Stimulated activated CD4-positive, alpha-beta T cell treated with anti-CD3 and anti-CD28 coated beads, Interleukin-15, amount 100 ng/mL, for 1 hour (primary cell): ENCODE measurements at places on chromosomes 1 and 21.

- DNase-seq, result no peak
Measured at GRCh38 chr1:31733389-31734219, 29.8 kb upstream of the COL16A1 start.

- peak; percentile 5 for DNase-seq
Measured at GRCh38 chr1:24643363-24644099, 429 bp downstream of the SRRM1 start.

- DNase-seq, result no peak
Measured at GRCh38 chr1:184556665-184557064, 169.8 kb downstream of the C1orf21 start.

DNA sequence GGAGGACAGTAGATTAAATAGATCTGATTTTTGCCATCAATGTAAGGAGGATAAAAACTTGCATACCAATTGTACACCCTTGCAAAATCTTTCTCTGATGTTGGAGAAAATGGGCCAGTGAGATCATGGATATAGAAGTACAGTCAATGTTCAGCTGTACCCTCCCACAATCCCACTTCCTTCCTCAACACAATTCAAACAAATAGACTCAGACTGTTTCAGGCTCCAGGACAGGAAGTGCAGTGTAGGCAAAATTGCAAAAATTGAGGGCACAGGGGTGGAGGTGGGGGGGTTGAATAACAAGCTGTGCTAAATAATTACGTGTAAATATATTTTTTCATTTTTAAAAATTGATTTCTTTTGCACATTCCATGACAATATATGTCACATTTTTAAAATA lies 3.9 kb upstream of the IFI44 start:
- no peak for DNase-seq

GRCh38 chr1:210445485-210445884 lies 116.8 kb downstream of the HHAT start:
- DNase-seq, result no peak

DNA sequence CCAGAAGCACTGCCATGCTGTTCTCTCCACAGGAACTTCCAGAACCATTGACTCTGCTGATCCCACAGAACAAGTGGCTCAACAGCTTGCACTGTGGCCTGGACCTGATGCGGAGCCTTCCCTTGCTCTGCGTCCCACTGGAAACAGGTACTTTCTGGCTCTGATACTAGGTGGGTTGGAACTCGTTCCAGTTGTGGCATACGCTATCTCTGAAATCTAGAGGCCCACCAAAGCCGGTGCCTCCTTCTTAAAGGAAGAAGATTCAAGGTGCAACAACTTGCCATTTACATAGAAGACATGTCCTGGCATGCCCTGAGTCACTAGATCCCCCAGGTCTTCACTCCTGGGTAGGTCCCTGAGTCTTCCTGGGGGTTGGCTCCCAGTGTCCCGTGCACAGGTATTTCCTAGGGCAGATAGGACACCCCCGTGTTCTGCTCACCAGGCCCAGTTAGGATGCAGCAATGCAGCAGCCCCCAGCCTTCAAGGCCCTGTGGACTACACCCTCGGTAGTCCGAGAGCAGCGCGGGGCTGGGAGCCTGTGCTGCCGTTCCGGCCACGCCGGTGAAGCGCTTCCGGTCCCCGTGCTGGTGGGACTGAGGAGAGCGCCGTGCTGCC lies 10.8 kb upstream of the PCBP3 start:
- DNase-seq, result no peak

DNA sequence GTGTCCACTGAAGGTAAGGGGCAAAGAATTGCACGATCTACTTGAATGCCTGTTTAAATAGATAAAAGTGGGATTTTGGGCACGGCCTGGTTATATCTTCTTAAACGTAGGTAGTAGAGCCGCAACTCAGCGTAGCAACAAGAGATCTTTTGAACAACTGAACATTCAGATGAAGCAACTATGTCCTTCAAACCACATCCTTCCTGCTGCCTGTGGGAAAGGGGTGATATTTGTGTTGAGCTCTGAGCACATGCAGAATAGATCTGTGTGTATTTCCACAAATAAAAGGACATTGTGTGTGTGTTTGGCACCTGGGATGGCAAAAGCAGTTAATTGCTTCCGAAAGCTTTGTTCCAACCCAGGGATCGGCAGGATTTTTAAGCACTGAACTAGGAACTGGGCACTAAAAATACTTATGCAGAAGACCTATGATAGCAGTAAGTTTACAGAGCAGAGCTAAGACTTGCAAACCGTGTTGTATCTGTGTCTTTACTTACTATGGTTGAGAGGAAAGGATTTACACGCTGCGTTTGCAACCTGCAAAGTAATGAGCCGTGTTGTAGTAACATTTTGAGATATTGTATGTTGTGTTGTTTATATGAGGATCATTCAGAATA lies 333.4 kb downstream of the CHRM3 start:
- no peak for DNase-seq

DNA sequence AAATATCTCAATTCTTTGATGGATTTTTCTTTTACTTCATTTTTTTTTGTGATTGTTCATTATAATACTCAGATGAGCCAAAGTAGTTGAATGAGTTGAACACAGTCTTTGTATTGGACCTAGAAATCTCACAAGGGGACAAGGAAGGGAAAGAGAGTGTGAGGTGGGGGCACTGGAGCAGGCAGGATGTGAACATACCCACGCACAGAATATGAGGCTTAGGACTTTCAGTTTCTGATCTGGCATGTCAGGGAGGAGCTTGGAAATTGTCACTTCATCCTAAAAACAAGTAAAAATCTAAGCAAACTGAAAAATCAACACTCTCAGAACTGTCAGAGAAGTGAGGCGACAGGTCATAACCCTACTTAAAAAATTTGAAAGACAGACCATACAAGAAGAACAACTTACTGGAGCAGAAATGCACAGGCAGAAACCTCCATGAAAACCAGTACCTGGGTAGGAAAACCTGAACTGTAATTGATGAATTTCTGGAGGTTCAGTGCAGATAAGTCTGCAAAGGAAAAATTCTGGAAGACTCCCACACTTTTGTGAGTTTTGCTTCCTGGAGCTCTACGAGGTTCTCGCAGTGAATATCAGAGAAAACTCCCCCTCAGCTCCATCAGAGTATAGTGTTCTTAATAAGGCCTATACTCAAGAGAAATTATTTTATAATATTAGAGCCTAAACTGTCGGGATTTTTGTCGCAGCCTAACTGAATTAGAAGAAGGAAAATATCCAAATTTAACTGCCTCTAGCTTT lies 3.6 kb upstream of the PTGS2 start:
- DNase-seq, result no peak

- no peak for DNase-seq
Measured at GRCh38 chr1:68281946-68282615, 49.8 kb upstream of the WLS start.

- DNase-seq, result no peak
Measured at GRCh38 chr1:183278739-183279591, 92.9 kb downstream of the LAMC2 start.

- no peak for DNase-seq
Measured at GRCh38 chr1:81543764-81544163, 257.0 kb upstream of the ADGRL2 start.

DNA sequence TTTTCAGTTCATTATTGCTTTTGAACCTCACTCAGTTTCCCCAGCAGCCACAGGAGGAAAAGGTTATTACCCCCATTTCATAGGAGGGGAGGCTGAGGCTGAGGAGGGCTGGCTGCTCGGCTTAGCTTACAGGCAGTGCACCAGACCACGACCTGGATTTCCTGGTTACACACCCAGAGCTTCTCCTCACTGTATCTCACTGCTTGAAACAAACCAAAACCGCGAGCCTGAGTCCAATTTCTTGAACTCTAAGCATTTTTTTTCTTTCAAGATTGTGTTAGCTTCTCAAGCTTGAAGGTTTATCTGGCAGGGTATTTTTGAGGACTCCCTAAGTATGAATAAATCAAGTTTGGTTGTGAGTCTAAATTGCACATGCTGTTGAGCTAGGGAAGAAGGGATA lies 188.9 kb upstream of the EDN2 start:
- no peak for DNase-seq

- DNase-seq, result no peak
Measured at GRCh38 chr21:41610042-41610839, 102.3 kb upstream of the TMPRSS2 start.

DNA sequence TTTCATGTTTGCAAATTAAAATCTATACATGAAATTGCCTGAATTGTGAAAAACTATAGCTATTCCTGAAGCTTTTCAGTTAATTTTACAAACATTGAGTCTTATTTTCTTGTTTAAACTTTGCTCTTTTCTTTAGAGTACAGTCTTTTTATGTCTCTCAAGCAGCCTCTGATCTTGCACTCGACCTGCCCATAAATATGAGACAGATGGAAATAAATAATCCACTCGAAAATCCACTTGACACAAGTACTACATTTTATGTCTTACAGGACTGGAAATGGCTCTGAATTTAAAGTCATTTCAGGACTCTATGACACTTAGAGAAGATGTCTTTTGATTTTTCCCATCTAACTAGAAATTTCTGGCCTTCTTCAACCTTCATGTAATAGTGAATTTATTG lies 283.8 kb downstream of the USP25 start:
- no peak for DNase-seq

DNA sequence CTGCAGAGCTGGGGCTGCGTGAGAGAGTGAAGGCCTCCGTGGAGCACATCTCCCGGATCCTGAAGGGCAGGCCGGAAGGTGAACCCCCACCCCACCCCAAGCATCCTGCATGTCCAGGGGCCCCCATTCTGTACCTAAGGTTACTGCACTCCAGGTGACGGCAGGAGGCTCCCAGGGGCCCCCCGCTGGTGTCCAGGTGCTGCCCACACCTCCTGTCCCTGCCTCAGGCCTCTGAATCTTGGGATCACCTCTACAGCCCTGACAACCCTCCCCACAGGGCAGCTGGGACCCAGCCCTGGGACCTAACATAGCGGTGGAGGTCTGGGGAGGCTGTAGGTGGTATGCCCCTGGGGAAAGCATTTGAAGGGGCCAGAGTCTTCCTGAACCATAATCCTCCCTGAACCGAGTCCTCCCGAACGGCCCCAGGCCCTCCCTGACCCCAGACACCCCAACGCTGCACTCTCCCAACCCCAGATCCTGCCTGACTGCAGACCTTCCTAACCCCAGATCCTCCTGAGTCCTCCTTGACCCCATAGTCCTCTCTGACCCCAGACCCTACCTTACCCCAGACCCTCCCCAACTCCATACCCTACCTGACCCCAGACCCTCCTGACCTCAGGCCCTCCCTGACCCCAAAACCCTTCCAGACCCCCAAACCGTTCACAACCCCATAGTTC lies 33.5 kb downstream of the TRIM11 start:
- no peak for DNase-seq
